ENCODE measurements at places on chromosomes 1 and 21.

GRCh38 chr1:190679044-190679443, 201.4 kb upstream of the BRINP3 start:
- no peak for DNase-seq

DNA sequence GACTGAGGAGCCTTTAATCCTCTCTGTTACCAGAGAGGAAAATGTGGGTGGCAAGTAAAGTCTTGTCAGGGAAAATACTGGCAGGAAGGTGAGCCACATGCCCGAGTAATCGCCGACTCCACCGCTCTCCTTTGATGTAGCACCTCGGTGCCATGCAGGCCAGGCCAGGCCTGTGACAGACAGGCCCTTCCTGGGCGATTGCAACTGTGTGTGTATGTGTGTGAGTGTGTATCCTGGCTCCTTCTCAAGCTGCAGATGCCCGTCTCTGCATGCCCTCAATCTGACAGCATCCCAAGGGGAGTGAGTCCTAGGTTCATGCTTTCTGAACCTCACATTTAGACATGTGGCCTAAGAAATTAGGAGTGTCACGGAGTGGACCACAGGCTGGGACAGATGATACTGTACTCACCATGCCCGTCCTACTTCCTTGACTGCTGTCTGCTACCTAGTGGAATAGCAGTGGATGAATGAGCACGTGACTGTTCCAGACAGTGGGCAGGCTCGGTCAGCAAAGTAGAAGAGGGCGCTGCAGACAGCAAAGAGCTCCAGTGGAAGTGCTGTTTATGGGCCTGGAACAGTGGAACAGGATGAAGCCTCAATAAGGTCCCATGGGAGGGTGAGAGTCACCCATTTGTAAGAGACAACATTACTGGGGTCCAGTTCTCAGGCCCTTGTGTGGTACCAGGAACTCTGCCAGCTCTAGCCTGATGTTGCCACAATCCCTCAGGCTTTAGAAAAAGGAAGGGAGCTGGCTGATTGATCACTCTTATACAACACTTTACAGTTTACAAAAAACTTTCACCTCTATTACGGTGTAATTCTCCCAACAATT, 25.3 kb downstream of the SERTAD4 start:
- no peak for DNase-seq

DNA sequence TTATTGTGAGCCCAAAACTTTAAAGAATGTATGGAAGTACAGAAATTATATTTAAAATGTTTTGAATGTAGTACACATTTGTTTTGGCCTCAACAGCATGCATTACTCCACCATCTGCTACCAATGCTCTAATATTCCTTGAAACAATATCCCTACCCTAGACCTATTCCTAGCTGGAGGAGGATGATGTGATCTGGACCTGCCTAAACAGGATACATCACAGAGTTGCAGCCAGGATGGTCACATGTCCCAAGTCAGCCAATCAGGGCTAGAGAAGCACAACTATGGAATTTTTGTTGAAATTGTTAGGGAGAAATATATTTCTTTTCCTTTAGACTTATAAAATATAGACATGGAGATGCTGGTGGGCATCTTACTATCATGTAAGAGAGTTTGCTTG, 623.3 kb upstream of the NR5A2 start:
- DNase-seq, result no peak

GRCh38 chr1:4267381-4268261, 367.5 kb upstream of the C1orf174 start:
- DNase-seq, result no peak

DNA sequence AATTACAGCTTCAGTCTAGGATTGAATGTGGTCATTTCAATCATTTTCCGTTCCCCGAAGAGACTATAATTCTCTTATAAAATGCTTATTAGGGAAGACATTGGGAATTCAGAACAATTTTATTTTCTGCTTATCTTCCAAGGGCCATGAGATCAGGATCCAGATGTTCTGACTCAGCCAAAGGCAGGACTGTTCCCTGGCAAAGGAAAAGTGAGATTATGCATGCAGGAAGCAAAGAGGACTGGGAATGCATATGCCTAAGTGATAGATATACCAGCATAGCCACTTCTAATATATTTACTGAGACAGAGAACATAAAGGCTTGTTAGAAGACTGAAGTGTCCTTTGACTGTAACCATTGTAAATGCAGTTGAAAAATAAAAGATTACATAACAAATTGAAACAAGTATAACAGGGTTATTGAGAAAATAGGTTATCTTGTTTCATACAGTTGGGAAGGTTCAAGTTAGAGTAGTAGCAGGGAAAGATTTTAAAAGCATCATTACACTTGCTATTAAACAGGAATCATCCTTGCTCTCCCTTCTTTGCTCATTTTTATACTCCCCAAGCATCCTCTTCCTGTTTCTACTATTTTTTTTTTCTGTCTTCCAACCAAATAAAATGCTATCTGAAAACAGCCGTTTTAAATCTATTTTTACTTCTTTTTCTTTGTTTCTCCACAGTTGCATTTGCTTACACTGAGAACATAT, 439.6 kb upstream of the ADAMTS5 start:
- no peak for DNase-seq

DNA sequence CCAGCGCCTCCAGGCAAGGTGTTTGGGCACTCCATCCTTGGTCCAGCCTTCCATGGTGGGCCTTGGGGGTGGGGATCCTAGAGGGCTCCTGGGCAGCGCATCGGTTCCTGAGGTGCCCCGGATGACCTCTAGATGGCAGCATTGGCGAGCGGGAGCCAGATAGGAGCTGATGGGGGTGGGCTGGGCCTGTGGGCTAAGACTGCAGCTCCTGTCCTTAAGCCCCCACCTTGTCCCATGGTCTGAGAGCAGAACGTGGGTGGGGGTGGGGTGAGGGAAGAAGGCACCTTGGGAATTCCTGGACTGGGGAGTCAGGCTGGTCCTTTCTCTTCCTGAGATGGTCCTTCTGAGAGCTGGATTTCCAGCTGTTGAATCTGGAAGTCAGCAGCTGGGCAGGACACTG, 93.4 kb upstream of the CSF3R start:
- DNase-seq, result no peak

DNA sequence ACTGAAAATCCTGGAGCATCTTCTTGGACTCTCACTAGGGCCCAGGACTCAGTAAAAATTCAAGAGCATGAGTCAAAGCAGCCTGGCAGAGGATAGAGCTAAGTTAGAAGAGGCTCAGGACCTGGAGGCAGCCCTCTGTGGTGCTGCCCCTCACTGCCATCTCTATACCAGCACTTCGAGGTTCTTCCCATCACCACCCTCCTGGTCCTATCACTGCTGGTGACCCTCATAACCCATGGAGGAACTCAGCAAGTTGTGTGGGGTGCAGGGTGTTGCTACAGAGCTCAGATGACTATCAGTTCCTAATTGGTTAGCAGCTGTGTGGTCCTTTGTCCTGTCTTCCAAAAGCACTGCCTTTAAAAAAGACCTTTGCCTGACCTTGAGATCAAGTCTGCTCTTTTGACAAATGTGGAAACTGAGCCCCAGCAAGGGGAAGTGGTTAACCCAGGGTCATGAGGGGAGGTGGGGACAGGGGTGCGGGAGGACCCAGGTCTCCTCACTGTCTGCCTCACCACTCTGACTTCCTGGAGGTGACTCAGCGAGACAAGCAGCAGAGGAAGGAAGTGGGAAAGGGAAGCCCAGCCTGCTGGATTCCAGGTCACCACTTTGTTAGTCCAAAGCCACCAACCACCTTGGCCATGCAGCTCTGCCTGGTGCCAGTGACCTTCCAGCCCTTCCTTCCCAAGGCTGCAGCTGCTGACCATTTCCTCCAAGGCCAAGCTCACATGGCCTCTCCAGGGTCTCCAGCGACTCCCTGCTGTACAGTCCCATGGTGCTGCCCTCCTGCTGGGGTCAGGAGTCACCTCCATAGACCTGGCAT, 199.4 kb upstream of the EDN2 start:
- no peak for DNase-seq

- DNase-seq, result no peak
These were observed 364.5 kb upstream of the CAMK1G start for GRCh38 chr1:209218981-209219380.

DNA sequence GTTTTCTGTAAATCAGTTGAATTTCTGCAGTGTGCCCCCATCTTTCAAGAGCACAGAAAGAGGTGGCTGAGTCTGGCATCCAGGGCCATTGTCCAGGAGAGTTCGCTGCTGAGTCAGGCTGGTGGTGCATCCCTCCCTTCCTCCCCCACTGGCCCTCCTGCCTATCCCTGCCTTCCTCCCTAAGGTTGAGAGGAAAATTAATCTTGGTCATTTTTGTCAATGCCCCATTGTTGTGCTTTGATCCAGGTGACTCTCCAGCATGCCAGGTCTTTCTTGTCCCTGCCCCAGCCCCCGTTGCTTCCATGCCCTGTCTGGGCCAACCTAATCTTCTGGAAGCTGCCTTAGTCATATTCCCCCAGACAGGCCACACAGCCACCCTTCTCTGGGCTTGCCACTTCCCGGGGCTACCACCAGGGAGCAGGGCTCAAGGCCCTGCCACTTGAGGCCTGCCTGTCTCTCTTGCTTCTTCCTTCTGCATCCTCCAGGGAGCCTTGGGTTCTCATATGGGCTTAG, 26.6 kb downstream of the PROK1 start:
- DNase-seq, result no peak

DNA sequence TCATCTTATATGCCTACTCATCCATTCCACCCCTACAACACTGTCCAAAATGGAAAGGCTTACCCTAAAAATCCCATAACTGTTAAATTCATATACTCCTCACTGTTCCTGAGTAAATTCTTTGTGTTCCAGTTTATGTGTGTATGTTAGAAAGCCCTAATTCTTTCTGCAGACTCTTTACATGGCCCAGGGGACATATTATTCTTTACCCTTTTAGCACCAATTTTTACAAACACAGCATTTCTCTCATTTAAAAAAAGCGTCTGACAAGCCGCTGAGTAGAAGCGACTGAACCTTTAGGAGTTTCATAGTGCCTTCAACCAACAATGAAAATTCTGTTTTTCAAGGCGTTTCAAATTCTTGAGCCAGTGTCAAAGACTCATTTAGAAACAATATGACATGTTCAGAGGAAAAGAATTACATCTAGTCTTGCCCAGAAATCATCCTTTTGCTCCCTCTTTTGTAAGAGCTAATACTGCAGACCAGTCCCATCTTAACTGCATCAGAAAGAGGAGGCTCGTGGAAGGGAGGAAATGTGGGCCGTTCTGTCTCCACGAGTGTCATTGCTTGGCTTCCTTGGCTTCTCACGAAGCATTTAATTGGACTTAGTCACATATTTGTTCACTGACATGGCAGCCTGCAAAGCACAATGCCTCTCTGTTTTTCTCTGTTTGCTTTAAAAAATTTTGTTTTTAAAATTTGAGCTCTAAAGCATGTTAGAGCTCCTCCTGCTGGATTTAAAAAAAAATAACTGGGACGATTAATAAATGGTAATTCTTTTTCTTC, 21.3 kb upstream of the C1orf105 start:
- DNase-seq, result no peak

GRCh38 chr1:246078888-246079252, 428.2 kb downstream of the SMYD3 start:
- no peak for DNase-seq

- no peak for DNase-seq
These were observed 891 bp downstream of the RPS6KA1 start for GRCh38 chr1:26530410-26530894.

DNA sequence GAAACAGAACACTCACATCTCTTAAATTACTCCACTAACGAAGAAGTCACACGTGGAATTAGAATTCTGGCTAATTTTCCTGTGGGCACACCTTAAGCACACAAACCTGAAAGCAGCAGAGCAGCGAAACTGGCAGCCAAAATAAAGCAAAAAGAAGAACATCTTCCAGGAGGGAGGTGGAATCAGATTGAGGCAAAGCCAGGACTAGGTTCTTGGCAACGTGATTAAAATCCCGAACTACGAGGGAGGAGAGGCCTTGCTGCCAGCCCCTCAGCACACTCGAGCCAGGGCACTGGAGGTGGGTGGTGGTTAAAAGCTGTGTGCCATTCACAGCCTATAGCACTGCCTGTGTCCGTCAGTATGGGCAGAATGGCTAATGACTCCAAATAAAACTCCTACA, 58.0 kb downstream of the HIVEP3 start:
- no peak for DNase-seq

- DNase-seq, result no peak
These were observed 97.3 kb downstream of the MAP3K21 start for GRCh38 chr1:233424779-233425178.
